ENCODE measurements at places on chromosomes 11 and 22.
A peak's percentile ranks its signal among the peaks of the same experiment; 100 is the strongest.

DNA sequence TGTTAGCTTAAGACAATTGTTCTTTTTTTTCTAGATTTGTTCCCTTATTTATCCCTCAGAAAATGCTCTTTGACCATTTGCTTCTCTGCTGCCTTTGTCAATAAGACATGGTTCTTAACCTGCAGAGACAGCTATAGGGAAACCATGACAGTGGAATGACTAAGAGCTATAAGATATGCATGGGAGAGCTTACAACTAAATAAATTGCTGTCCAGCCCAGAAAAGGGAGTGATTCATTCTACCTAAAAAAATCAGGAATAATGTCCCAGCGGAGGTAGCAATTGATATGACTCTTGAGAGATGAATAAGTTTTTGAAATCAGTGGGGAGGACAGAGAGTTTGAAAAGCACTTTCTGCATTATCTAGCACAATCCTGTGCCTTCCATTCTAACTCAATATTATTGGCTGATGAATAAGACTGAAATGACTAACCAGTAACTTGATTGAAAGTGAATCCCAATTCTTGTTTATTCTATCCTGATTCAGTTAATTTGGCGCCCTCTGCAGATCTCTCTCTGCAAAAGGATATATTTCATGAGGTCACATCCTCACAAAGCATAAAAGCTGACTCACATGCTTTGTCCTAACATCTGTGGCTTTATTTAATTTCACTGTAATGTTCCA, 680.5 kb upstream of the API5 start:
- no peak for DNase-seq

- no peak for DNase-seq
Measured at GRCh38 chr11:44780940-44781631, 54.3 kb downstream of the TSPAN18 start.

- DNase-seq, result no peak
Measured at GRCh38 chr11:62383822-62384221, 35.0 kb upstream of the SCGB1A1 start.

DNA sequence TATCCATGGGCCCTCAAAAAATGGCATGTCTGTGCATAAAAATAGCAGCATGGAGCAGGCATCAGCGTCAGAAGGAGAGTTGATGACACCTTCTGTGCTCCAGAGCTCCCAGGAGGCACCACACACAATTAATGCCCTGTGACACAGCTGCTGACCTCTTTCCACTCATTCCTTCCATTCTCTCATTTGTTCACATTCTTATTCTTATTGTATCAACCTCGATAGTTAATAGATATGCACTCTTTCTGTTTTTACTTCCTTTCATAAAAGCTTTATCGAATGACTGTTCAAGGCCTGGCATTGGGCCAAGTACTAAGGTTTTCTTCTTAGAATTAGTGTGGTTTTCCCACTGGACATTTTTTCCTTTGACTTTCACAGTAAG, 266.0 kb upstream of the MTNR1B start:
- no peak for DNase-seq

DNA sequence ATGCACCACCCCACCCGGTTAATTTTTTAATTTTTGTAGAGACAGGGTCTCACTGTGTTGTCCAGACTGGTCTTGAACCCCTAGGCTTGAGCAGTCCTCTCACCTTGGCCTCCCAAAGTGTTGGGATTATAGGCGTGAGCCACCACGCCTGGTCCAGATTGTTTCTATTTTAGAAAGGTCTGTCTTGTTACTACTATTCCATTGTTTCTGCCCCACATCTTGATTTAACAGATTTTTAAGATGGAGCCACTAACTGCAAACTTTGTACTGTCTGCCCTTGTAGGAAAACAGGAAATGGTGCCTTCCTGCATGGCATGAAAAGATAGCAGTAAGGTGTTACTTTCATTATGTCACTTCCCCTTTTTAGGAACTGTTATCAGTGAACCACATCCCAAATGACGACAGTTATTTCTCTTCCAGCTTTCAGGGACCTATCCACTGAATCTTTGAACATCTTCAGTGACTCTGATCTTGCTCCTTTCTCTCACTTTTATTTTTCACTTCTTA, 23.2 kb downstream of the TAF1D start:
- DNase-seq, result no peak

- DNase-seq, result no peak
Measured at GRCh38 chr22:31926969-31927368, 17.4 kb upstream of the YWHAH start.

DNA sequence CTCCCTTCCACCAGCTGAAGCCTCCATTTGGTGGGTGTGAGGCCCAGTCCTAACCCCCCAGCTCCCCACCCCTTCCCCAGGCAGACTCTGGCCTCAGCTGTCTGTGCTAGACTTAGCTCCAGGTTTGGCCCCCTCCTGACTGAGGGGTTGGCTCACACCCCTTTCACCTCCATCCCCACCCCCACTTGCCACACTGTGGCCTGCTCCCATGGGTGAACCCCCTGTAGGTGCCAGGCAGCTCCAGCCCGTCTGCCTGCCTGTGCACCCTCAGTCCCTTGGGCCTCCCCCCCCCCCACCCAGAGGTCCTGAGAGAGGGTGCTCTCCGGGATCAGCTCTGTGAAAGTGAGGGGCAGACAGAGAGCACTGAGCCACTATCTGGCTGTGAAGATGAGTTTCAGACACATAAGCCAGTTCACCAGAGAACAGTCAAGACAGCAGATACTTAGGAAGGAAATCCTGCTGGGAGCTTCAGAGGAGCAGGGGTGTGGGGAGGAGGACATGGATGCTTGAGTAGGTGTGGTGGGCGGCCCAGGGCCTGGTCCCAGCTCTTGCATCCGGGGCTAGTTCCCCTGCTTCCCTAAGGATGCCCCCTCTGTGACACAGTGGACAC, 36.2 kb downstream of the PPM1F start:
- DNase-seq, result no peak

DNA sequence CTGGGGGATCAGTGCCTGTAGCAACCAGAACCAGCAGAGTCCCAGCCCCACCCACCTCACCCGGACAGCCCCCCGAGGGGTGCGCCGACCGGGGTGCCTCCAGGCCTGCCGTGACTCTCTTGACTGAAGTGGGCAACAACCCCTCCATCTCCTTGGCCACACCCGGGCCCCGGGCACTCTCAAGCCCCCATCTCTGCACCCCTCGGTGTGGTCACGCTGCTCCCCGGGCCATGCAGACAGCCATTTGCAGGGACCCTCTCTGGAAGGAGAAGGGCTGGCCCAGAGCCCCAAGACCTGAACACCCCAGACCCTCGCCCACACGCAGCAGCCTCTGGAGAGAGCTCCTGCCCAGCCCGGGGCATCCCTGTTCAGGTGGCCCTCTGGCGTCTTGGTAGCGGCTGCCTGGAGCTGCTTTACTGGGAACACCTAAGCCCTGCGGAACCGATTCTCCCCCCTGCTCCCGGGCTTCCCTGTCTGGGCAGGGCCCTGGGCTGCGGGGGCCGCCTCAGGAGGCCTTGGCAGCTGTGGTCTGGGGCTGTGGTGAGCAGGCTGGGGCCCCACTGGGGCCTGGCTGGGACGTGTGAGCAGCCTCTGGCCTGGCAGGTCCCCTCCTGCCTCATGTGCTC, 84.9 kb downstream of the WNT7B start:
- no peak for DNase-seq

- no peak for DNase-seq
Measured at GRCh38 chr11:60485987-60486386, 6.6 kb upstream of the MS4A12 start.

DNA sequence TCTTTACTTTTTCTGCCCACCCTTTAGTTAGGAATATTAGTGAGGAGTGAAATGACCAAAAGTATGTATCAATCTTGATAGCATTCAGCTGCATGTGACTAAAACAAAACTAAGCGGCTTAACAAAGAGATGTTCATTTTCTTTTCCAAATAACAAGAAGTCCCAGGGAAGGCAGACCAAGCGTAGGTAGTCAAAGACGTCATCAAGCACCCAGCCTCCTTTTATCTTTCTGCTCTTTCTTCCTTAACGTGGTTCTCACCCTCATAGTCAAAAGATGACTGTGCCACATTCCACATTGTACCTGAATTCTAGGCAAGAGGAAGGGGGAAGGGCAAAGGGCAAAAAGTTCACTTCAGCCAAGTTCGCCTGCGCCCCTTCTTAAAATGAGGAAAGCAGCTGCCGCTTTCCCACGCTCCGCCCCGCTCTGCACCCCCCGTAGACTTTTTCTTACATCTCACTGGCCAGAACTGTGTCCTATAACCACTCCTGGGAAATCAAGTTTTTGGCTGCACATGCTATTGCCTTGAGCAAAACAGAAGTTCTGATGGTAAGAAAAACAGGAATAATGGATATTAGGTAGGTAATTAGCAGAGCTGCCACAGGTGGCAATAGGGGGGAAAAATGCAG, 14.6 kb upstream of the PGM2L1 start:
- no peak for DNase-seq

GRCh38 chr11:74004759-74005615, 3.9 kb downstream of the UCP3 start:
- peak; percentile 84 for DNase-seq

DNA sequence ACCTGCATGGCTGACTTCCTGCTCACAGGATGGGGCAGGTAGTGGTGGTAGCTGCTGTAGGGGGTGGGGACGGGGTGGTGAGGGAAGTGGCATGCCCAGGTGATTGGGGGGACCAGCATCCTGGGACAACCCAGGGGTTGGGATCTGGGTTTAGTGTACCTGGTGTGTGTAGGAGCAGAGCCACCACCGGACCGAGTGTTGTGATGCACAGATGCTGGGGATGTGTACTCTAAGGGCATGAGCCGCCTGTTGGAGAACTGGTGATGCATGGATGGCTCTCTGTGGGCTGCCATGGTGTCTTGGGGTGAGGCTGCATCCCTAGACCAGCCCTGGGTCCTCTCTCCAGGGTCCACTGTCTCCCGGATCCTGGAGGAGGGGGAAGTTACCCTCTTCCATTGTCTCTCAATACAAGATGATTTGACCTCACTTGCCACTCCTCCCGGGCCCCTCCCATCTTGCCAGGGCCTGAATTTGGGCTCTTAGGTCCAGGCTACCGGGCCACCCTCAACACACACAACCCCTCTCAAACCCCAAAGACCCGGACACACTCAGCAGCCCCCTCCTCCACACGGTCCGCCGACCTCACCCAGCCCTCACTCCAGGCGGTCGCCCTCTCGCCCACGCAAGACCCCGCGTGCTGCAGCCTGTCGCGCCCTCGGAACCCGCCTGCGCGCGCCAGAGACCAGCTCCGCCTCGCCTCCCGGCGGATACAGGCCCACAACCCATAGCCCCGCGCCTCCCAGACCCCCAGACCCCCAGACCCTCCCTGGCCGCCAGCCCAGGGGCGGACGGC, 619 bp downstream of the LRRC75B start:
- no peak for DNase-seq

- no peak for DNase-seq
Measured at GRCh38 chr11:92697461-92698312, 271.8 kb upstream of the MTNR1B start.

GRCh38 chr11:132139181-132139580, 768.8 kb downstream of the NTM start:
- DNase-seq, result no peak

DNA sequence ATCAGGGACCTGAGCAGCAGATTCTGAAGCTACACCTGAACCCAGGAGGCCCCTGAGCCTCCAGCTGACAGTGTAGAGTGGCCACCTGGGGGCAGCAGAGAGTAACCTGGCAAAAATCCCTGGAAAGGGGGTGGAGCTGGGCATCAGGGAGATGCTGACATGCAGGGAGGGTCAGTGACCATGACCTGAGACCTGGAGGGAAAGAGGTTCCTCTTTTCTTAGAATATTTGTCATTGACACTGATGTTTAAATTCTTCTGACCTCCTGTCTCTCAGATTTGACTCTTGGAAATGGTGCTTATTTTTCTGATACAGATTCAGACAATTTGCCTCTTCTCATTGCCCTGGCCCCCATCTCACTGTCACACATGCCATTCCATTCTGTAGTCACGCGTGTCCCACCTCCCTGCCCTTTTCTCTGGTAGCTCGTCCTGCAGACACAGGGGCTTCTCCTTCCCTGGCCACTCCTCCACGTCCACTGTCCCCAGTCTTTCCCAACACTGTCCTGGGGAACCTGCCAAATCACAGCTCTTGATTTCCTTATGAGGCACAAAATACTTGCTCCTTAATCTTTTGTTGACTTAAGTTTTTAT, 117.2 kb upstream of the IGLL5 start:
- DNase-seq, result peak; percentile 15

- no peak for DNase-seq
Measured at GRCh38 chr11:82703796-82704195, 29.9 kb downstream of the FAM181B start.

GRCh38 chr11:22521226-22521625, 104.4 kb downstream of the FANCF start:
- no peak for DNase-seq

- no peak for DNase-seq
Measured at GRCh38 chr22:36055376-36056295, 27.0 kb upstream of the RBFOX2 start.

GRCh38 chr11:104442321-104442720, 278.4 kb upstream of the PDGFD start:
- DNase-seq, result no peak

GRCh38 chr11:118892514-118892913, 8.8 kb downstream of the CXCR5 start:
- DNase-seq, result no peak

GRCh38 chr11:128520888-128521681, 66.3 kb downstream of the ETS1 start:
- DNase-seq, result no peak

DNA sequence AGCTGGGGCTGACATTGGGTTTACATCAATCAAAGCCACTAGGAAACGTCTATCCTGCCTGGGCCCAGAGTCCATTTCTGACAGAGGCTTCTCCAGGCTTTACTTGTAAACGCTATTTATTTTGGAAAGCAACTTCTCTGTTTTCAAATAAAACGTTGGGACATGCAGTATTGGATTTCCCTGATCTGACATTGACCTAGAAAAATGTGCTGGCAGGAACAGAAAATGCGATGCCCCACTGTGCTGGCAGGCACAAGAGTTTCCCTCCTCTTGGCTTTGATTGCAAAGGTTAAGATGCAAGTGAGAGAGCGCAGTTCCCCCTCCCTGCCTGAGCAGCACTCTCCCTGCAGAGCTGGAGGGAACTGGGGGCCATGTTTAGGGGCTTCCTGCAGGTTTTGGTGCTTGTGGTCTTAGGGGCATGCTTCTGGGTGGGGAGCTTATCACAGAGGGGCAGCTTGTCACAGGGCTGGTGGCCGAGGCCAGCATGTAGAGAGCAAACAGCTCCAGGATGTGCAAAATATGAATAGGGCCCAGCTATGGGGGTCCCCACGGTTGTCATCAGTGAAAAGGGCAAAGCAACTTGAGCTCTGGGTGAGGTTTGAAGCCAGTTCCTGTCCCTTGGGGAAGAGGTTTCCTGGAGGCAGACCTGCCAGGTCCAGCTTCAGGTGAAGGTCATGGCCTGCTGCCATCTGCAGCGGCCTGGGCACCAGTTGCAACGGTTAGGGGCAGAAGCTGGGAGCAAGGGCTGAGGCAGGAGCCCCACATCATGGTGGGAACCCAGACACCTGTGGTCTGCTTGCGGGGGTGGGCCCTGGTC, 42.3 kb upstream of the DKK3 start:
- DNase-seq, result no peak
